ENCODE measurements at places on chromosomes 4 and X.

DNA sequence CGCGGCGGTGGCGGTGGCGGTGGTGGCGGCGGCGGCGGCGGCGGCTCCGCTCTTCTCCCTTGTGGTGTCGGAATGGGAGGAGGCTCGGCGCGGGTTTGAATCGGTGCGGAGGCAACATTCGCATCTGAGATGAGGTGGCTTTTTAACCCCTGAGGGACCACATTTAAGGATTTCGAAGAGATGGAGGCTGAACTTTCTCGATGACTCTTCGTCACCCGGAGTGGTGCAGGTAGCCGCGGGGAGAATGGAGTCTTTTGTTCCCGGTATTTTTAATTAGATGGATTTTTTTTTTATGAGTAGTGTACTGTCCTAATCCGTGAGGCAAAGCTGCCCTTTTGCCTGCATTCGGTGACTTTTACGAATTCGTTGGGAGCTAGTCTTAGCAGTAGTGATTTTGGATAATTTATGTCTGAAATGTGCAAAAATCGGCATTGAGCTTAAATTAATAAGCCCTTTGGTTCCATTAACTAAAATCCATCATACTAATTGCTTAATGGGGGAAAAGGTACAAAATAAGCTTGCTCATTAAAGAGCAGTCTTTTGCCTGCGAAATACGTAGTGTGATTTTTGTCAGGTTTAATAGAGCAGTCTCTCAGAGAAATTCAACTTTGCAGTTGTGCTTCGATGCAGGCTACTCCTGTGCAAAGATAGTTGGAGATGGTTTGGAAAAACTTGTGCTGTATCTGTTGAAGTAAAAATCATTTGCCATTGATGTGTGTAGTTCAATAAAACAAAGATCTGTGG, 206.2 kb downstream of the TENM3 start:
- no peak for DNase-seq

DNA sequence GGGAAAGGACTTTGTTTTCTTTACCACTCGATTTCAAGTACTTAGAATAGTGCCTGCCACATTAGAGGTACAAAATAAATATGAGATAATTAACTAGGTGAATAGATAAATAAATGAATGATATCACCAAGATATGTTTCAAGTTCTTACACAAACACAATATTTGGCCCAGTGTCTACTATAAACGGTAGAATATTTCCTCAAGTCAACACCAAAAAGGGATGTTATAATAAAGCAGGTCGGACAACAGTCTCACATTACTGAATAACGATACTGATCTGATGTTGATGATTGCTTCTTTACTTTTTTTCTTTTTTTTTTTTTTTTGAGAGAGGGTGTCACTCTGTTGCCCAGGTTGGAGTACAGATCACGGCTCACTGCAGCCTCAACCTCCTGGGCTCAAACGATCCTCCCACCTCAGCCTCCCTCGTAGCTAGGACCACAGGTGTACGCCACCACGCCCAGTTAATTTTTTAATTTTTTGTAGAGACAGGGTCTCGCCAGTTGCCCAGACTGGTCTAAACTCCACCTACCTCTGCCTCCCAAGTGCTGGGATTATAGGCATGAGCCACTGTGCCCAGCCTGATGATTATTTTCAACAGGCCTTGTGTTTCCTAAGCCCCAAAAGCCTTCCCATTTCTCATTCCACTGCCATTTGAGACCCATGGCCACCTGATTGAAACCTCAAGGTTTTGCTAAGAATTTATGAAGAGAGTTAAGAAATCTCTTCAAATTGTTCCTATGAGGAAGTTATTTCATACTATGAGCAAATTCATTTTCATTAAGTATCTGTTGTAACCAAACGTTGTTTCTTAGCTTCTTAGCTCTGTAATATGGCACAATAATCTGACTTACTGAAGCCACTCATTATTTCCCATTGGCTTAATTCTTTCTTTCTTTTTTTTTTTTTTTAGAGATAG, 2.3 kb downstream of the MANBA start:
- no peak for DNase-seq

GRCh38 chr4:172819353-172819752, 349.3 kb upstream of the GALNT7 start:
- DNase-seq: no peak

- DNase-seq: peak; percentile 44
Observed at GRCh38 chrX:24838629-24839028, 144.9 kb downstream of the POLA1 start.

Measured in Kasumi-1 (cell line).